ENCODE measurements at places on chromosomes 3 and 15.

DNA sequence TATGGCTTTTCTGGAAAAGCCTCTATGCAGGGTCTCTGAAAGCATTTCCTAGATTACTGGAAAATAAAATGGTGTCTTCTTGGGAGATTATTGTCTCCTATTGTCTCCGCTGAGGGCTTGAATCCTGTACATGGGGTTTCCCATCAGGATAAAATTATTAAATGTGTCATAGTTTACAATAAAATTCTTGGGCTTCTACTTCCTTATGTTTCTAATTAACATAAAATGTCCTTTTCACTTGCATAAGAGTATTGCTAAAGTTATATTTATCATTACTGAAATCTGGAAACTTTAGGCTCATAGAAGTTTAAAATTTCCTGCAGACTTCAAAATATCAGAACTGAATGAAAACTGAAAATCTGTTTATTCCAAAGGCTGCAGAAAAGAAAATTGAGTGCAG lies 595.5 kb upstream of the AGTR1 start:
- DNase-seq, result peak; percentile 67

- DNase-seq, result no peak
These were observed 30.2 kb upstream of the MAGEF1 start for GRCh38 chr3:184741798-184742675.

DNA sequence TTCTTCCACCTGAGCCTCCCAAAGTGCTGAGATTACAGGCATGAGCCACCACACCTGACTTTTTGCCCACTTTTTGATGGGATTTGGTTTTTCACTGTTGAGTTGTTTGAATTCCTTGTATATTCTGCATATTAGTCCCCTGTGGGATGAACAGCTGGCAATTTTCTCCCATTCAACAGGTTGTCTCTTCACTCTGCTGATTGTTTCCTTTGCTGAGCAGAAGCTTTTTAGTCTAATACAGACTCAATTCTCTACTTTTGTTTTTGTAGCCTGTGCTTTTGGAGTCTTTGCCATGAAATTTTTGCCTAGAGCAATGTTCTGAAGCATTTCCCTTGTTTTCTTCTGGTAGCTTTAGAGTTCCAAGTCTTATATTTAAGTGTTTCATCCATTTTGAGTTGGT lies 62.7 kb upstream of the MFGE8 start:
- DNase-seq, result peak; percentile 42

GRCh38 chr3:52568069-52568468 lies 31.7 kb downstream of the UQCC5 start:
- no peak for DNase-seq

- no peak for DNase-seq
These were observed 50.7 kb downstream of the SCN5A start for GRCh38 chr3:38598791-38599190.

- DNase-seq, result no peak
These were observed 36.2 kb downstream of the PPCDC start for GRCh38 chr15:75059607-75060006.

DNA sequence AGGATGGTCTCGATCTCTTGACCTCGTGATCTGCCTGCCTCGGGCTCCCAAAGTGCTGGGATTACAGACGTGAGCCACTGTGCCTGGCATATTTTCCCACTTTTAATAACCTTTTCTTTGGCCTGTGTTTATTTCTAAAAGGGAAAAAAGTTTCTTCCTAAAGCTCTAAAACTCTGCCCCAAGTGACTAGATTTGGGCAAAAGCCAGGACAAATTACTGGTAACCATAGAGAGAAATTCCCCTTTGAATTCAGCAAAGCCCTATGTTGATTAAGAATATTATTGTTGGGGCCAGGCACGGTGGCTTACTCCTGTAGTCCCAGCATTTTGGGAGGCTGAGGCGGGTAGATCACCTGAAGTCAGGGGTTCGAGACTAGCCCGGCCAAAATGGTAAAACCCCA lies 11.5 kb upstream of the TRPM7 start:
- no peak for DNase-seq

GRCh38 chr3:15458212-15458780 lies 30.9 kb downstream of the EAF1 start:
- no peak for DNase-seq

GRCh38 chr3:12004741-12005513 lies 739 bp downstream of the SYN2 start:
- no peak for DNase-seq

GRCh38 chr3:12661926-12662592 lies 1.9 kb downstream of the RAF1 start:
- no peak for DNase-seq

GRCh38 chr15:98651036-98651481 lies 2.7 kb downstream of the IGF1R start:
- peak; percentile 21 for DNase-seq

GRCh38 chr3:56025326-56025725 lies 442.9 kb downstream of the ERC2 start:
- no peak for DNase-seq

- no peak for DNase-seq
These were observed 12.2 kb downstream of the ALG1L2 start for GRCh38 chr3:130093741-130094391.
